ENCODE measurements at places on chromosomes 6 and 20.
A peak's percentile ranks its signal among the peaks of the same experiment; 100 is the strongest.

- no peak for DNase-seq
Measured at GRCh38 chr20:56249244-56249955, 868 bp downstream of the MC3R start.

DNA sequence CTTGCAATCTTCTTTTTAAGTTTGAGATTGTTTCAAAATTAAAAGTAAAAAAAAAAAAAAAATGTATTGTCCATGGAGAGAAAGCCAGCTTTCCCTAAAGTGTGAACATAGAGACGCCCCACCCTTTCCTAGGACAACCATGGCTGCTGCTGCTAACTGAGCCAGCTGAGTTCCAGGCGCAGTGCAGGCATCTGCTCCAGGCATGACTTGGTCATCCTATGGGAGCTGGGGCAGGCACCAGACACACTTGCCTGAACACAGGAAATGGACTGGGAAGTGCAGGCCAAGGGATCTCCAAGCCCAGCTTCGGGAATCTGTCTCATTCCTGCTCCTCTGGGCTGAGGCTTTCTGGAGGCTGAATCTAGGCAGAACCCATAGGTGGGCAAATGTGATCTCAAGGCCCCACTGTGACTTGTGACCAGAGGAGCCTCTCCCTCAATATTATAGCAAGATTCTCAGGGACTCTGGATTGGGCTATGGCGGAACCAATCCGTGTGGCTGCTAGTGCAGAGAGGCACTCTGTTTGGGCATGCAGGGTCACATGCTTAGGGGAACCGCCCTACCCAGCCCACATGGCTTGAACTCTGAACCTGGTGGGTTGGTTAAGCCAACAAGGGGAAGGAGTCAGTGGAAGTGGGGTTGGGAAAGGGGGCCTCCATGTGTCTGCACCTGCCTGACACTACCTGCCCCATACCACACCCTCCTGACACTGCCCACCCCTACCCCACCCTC lies 138.2 kb upstream of the CST7 start:
- DNase-seq, result no peak

- DNase-seq, result peak; percentile 27
Measured at GRCh38 chr6:20319520-20320357, 81.9 kb upstream of the E2F3 start.

- DNase-seq, result no peak
Measured at GRCh38 chr6:123770247-123770949, 33.3 kb upstream of the NKAIN2 start.

- peak; percentile 65 for DNase-seq
Measured at GRCh38 chr6:13638626-13639025, 23.5 kb downstream of the NOL7 start.

GRCh38 chr6:7684076-7684475 lies 41.8 kb upstream of the BMP6 start:
- DNase-seq, result no peak

GRCh38 chr20:32805721-32806120 lies 14.0 kb upstream of the MAPRE1 start:
- no peak for DNase-seq

DNA sequence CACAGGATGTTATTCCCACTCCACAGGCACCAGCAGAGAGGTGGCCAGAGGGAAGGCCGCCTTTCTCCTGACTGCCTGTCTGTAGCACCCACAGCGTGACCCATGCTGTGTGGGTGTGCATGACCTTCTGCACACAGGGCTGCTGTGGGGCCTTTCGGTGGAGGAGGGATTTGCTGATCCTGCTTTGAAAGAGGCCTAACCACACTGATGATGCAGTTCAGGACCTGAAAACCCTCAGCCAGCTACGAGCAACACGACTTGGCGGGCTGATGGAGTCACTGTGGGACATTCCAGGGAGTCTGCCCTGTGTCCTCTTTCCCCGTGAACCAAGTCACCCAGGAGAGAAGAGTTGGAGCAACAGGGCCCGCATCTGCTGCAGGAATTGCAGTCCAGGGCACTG lies 49.1 kb downstream of the SYTL3 start:
- DNase-seq, result no peak

GRCh38 chr6:143677891-143678791 lies at the start of gene PHACTR2:
Gene PHACTR2 (plus strand): TSS chr6:143677965. CDS start chr6:143678164, 199 bp downstream.
- peak; percentile 38 for DNase-seq

DNA sequence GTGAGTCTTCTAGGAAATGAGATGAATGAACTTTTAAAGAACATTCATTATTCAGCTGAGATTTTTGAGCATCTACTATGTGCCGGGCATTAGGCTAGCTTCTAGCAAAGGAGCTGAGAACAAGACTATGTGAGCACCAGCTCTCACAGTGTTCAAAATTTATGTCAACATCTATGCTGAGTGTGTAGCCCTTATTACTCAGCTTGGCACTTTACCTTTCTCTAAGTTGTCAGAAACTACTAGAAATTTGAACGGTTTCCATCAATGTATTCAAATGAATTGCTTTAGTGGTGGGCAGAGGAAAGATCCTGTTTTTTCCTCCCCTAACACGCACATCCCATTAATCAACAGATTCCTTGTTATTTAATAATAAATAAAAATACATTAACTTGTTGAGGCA lies 33.3 kb downstream of the CYP24A1 start:
- no peak for DNase-seq

DNA sequence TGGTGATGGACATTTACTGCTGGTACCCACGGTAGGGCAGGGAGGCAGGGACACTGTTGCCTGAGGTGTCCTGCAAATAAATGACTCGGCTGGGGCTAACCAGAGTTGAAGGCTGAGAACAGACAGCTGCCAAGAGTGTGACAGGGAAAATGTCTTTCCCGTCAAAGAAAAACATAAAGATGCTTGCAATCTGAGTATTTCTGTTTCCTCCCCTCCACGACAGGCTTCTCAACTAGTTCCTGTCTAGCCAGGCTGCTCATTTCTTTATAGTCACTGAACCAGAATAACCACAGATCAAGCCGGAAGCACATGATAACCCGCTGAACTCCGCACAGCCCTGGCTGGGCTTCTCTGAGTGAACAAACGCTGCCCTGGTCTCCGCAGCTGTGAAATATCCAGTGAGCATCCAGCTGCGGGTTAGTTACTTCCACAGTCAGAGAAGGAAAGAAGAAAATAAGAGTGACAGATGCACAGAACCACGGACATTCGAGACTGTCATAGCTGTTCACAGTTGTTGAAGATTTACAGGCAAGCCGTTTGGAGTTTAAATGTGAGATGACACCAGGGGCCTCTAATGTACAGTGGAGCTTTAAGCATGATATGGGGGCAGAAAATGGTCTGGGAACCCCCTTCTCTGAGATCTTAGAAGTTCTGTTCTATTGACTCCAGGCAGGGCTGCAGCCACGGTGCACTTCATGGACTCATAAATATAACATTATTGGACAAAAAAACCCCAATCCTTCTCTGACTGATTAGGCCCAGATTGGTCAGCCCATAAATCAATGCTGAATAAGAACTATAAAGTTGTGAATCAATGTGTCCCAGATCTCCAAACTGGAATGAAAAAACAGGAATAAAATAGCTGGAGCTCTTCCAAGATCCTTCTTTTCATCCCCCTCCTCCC lies 299.9 kb upstream of the SUPT3H start:
- peak; percentile 82 for DNase-seq

DNA sequence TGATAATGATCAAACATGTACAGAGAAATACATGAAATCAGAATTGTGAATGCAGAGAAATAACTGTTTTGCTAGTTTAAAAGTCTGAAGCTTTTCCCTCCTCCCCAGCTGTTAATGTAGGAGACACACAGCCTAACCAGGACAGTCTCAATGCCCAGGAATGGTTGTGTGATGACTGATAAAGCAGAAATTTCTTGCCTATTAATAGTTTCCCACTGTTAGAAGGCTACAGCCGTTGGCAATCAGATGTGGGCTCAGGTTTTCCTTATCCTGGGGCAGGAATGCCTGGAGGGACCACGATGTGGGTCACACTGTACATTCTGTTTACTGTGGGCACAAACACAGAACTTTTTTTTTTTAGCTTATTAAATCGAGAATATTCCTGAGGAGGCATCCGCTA lies 1.9 kb downstream of the PPP1R3D start:
- no peak for DNase-seq

DNA sequence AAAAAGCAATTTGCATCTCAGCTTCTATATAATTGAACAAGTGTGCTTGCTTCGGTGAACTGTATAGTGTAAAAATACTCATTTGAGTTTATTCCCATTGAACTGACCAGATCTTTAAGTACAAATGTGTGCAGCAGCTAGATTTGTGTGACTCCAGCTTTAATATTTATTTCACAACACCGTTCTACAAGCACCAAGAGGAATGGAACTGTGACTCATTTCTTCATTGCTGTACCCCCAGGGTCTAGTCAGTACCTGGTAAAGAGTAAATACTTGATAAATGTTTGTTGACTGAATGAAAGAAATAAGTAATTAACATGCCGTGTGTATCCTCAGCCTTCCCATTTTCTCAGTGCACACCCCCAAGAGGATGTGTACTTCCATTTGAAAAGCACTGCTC lies 464.8 kb downstream of the CBLN4 start:
- no peak for DNase-seq

DNA sequence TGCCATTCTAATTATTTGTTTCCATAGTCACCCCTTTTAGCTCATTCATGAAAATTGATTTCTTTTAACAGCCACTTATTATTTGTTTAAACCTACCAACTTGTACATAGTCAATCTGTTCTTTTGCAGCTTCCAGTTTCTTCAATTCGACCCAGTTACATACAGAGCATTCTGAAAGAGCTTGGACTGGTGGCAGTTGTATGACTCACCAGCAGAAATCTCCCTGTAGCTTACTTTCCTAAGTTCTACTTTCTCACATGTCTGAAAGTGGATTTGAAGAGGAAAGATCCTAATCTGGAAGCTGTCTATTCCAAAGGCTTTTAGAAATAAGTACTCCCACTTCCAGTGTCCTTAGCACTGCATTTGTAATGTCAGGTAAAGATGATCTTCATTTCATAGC lies 447.9 kb downstream of the HTR1B start:
- DNase-seq, result no peak

DNA sequence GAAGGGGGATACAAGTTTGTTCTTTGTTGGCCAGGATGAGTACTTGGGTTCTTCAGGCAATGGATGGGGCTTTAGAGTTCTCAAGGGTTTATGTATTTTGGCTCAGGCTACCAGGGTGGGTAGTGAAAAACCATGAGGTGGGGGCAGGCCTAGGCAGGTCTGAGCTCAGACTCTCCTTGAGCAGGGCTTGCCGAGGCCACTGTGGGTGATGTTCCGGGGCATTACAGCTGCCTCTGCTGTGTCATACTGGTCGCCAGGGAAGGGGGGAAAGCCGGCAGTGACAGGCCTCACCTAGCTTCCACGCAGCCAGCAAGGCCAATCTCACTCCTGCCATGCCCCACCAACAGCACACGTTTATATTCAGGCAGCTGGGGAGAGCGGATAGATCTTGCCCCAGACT lies 79.6 kb downstream of the BCKDHB start:
- DNase-seq, result no peak

DNA sequence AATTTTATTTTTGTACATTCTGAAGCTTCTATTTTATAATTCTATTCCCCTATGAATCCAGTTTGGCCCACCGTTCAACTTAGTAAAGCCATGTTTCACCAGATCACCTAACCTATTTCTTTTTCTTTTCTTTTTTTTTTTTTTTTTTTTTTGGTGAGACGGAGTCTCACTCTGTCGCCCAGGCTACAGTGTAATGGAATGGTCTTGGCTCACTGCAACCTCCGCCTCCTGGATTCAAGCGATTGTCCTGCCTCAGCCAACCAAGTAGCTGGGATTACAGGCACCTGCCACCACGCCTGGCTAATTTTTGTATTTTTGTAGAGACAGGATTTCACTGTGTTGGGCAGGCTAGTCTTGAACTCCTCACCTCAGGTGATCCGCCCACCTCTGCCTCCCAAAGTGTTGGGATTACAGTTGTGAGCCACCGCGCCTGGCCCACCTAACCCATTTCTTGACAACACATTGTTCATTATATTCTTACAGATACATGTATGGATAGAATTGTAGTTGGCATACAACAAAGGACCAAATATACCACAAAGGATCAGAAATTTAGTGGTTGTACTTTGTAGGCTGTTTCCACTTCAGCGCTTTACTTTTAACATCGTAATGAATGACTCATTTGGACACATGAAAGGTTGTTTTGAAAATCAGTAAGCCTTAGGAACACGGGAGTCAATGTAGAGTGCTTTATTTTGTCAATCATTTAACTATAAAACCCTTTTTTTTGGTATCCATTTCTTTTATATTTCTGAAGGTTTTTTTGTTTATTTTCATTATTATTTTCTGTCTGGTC lies 63.2 kb downstream of the GJA1 start:
- no peak for DNase-seq

- no peak for DNase-seq
Measured at GRCh38 chr6:26377719-26378118, 5.2 kb upstream of the BTN2A2 start.

DNA sequence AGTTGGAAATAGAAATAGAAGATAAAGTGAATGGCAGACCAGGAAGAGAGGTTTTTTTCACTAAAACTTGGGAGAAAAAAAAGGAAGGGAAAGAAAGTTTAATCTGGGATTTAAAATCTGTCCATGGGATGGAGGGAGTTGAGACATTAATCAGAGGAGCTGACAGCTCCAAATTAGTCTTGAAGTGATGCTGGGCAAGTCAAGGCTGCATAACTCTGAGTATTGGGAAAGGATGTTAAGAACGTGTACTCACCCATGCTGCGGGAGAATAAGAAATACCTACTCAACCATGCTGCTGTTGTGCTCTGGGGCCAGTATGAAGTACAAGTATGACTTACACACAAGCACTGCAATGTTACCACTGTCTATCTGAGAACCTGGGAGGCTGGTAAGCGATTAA lies 47.5 kb downstream of the SNRNP48 start:
- DNase-seq, result no peak

- DNase-seq, result no peak
Measured at GRCh38 chr6:26196846-26197635, 109.8 kb downstream of the HFE start.

DNA sequence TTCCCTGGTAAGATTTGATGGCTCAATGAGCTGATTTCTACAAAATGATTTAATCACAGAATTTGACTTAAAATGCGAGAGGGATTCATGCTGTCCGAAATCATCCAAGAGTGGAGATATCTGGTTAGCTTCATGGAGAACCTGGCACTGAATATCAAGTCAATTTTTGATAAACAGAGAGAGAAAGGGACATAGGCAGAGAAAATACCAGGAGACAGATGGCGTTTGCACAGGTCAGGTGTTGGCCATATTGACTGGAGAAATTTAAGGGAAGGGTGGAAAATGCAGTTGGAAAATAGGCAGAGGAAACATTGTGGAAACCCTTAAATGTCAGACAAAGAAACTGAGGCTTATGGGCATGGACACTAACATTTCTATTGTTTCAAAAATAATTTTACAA lies 47.0 kb downstream of the BCAS1 start:
- DNase-seq, result no peak

GRCh38 chr6:131868836-131869235 lies 61.0 kb downstream of the ENPP1 start:
- no peak for DNase-seq

- DNase-seq, result no peak
Measured at GRCh38 chr20:46378412-46379009, 27.9 kb downstream of the ELMO2 start.

DNA sequence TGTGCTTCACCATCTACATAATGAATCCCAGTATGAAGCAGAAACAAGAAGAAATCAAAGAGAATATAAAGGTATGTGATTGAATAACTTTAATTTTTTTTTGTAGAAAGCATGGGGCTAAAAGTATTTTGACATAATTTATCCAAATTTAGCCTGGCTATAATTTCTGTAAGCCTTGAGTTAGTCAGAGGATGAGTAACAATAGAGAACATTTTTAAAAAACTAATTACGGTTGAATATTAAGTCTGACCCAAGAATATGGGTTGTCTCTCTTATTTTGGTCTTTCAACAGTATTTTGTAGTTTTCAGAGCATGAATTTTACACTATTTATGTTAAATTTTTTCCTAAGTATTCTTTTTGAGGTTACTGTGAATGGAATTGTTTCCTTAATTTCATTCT lies 2.5 kb downstream of the GMNN start:
- DNase-seq, result no peak

Data from AML-193 (cell line).